ENCODE measurements at places on chromosomes 5 and 9.

DNA sequence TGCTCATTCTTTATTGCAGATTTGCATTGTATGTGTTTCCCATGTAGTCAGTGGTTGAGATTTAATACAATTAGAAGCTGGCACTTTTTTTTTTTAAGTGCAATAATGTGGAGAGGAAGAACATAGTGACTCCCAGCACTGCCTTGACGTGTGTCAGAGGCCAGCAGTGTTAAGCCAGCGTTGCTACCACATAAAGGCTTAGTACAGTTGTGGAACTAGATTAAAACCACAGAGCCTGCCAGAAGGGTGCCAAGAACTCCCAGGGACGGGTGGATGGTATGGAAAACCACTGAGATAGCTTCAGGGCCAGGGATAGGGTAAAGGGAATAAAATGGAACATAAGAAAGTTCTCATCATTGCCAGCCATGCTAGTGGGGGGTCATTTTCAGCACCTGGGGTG, 142.9 kb downstream of the TRIO start:
- DNase-seq, result no peak

DNA sequence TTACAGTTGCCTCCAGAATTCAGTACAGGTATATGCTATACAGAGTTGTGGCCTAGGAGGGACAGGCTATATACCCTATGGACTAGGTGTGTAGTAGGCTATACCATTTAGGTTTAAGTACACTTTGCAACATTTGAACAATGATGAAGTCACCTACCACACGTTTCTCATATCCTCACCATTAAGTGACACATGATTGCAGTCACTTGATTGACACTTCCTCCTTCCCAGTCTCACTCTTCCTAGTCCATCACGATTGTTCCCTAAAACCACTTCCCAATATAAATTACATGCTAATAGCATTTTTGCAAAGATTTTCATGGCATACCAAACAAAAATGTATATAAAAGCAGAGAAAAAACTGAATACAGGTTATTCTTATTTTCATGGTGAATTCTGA, 312.2 kb downstream of the EPB41L4A start:
- no peak for DNase-seq

GRCh38 chr5:73379435-73379834, 69.1 kb downstream of the FOXD1 start:
- DNase-seq, result no peak

GRCh38 chr9:78038620-78039300, 7.1 kb upstream of the GNAQ start:
- no peak for DNase-seq

DNA sequence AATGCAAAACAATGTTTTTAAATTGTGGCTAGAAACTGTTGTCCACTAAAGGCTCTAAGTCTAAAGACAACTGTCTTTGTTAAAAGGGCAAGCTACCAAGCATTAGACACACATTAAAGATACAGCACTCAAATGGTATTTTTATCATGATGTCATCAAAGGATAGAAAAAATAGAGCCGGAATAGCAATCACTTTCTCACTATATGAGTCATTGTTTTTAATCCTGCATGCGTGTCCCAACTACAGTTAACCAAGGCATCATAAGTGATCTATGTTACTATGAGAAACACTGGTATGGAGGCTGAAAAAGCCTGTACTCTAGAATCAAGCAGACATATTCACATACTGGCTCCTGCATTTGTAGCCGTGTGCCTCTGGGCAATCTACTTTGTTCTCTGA, 1.9 kb upstream of the PJA2 start:
- no peak for DNase-seq

- DNase-seq, result no peak
These were observed 59.9 kb upstream of the SPEF2 start for GRCh38 chr5:35557748-35558147.

DNA sequence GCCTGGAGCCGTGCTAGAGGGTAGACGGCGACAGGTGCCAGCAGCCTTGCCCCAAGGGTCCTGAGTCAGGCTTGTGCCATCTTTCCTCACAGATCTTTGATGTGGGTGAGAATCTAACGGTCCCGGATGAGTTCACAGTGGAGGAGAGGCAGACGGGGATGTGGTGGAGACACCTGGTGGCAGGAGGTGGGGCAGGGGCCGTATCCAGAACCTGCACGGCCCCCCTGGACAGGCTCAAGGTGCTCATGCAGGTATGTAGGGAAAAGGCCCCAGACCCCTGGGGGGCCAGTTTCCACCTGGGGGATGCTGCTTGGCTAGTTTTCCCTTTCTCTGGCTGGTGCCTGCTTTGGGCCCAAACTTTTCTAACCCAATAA, 24.0 kb downstream of the PTGES2 start:
- no peak for DNase-seq

GRCh38 chr5:127694518-127695171, 8.5 kb upstream of the CCDC192 start:
- no peak for DNase-seq

GRCh38 chr5:155087036-155087435, 73.5 kb downstream of the KIF4B start:
- DNase-seq, result no peak

GRCh38 chr9:87873607-87874303, 8.9 kb upstream of the SPATA31E1 start:
- no peak for DNase-seq

- no peak for DNase-seq
These were observed 4.0 kb upstream of the ZSWIM6 start for GRCh38 chr5:61327760-61328753.

GRCh38 chr9:94655739-94656138, 16.4 kb upstream of the FBP1 start:
- DNase-seq, result no peak

DNA sequence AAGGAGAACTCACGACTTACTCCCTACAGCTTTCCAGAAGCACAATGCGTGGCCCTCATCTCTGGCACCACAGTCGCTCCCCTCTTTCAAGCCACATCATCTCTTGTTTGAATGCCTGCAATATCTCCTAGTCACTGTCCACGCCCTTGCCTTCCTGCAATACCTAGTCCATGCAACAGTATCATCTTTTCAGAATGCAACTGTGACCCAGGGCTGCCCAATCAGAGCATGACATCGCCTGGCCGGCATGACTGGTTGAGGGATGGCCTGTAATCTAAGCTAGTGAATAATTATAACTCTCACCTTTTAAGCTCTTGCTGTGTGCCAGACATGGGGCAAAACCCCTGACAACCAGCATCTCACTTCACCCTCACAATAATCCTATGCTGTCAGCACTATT, 52.5 kb upstream of the CPEB4 start:
- DNase-seq, result no peak

GRCh38 chr5:157870837-157871834, 12.2 kb upstream of the CLINT1 start:
- DNase-seq, result no peak

- DNase-seq, result peak; percentile 71
These were observed 182.2 kb upstream of the ANKRD55 start for GRCh38 chr5:56415356-56415765.

DNA sequence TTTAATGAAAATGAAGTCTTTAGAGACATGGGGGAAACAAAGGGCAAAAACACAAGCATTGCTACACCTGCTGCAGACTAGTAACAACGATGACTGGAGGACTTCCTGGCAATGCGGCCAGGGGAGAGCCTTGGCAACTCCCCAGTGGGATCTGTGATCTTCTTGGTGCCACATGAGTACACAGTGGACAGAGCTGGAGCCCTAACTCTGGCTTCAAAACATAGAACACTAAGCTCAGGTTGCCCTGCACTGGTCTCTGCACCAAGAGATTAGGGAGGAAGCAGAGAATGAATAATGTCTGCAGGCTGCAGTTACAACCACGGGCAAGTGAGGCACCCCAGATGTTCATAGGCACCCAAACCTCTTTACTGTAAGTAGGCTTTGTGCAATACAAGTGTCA, 91.1 kb downstream of the MRPS27 start:
- no peak for DNase-seq

GRCh38 chr9:96486386-96487028, 36.5 kb downstream of the HABP4 start:
- DNase-seq, result no peak

- no peak for DNase-seq
These were observed 982.2 kb downstream of the TLE1 start for GRCh38 chr9:80707120-80707519.

DNA sequence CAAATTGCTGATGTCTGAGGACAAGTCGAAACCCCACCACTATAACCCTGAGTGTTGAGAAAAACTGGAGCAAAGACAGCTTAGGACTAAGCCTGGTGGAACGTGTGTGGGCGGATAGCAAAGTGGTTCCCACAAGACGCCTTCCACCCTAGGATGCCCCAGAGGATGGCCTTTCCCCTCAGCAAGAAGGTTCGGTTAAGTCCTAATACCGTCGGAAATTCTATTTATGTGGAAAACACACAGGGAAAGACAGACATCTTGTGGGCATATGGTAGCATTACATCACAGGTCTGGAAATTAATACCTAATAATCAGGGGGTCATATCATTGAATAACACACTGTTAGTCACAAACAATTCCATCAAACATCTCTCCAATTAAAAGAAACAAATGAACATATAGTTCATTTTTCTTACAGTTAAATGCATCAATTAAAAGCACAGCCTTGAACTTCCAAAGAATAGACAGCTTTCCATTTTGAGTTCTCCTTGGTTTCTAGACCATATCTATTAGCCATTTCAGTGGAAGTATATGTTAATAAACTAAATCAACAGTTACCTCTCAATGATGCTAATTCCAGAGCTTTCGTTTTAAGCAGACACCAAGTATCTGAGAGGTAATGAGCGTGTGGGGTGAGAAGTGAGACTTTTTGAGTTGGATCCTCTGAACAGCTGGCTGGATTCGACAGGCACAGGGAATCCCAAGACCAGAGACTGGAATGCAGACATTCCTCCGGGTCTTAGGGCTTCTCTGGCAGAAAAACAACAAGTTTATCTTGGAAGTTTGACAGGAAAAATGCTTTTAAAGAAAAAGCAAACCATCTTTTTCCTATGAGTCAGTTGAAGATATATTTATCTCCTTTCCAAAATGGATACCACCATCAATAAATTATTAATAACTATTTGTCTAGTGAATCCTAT, 2.9 kb upstream of the ICE1 start:
- no peak for DNase-seq

DNA sequence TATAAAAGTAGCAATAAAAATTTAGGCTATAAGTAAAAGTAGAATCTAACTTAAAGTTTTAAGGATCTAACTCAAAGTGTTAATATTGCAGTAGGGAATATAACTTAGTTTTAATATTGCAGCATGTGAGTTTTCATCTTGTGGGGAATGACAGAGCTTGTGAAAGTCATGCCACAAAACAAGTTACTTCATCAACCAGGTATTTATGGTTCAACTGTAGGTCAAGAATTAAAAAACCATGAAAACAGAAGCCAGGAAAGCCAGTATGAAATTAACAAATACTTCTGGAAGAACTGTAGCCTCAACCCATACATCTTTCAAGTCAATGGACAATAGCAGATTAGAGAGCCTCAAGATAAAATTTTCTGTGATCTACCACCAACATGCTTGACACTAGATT, 19.0 kb downstream of the HMGCS1 start:
- DNase-seq, result no peak

- no peak for DNase-seq
These were observed 4.1 kb upstream of the CEP120 start for GRCh38 chr5:123427281-123427680.

- no peak for DNase-seq
These were observed 172.3 kb upstream of the NREP start for GRCh38 chr5:111929261-111929660.

DNA sequence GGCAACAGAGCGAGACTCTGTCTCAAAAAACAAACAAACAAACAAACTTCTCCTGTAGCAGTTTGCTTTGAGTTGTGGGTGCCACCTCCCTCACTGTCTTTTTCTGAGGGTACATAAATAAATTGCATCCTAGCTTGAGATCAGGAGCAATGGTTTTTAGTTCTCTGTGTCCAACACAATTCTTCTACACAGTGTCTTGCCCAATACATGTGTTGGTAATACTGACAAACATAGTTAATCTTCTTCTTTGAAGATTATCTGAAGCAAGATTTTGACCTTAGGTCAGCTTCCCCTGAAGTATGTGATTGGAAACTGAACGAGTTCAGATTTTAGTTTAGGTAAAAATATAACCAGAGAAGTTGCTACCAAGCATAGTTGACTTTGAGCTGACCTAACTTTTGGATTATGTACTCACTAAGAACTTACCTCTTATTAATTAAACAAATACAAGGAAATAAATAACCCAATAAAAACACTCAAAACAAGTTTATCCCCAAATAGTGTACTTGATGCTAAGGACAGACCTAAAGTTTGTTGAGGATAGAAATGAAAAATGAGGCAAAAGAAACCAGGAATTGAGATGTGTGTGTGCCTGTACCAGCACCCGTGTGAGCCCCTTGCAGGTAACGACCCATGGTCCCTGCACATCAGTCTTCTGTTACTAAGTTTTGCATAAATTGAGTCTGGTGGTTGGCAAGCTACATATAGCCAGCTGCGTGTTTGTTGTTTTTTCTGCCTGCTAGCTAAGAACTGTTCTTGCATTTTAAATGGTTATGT, 16.2 kb downstream of the TJP2 start:
- DNase-seq, result no peak

DNA sequence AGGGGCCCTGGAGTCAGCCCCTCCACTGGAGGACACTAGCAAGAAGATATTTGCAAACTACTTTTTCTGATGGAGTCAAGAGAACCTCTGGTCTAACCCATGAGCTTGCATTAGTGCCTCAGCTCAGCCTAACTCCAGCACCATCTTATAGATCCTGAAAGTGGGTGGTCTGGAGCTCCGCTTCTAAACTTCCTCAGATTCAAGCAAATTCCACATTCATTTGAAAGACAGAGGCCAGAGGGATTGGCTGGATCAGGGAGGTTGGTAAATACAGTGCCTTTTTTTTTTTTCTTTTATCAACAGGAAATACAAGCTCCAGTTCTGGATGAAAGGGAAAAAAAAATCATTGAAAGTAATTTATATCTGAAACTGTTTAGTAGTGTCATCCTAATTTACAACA, 99.9 kb downstream of the ENC1 start:
- DNase-seq, result no peak

DNA sequence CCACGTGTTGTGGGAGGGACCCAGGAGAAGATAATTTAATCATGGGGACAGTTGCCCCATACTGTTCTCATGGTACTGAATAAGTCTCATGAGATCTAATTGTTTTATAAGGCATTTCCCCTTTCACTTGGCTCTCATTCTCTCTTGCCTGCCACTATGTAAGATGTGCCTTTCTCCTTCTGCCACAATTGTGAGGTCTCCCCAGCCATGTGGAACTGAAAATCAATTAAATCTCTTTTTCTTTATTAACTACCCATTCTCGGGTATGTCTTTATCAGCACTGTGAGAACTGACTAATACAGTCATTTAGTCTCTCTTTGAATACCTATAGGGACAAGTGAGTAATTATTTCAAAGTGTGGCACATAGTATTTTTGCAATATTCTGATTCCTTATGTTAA, 269.2 kb upstream of the SMARCA2 start:
- DNase-seq, result no peak

GRCh38 chr5:119347991-119348390, 7.8 kb upstream of the TNFAIP8 start:
- DNase-seq, result no peak

- no peak for DNase-seq
These were observed 24.1 kb downstream of the AHRR start for GRCh38 chr5:345404-346195.

- no peak for DNase-seq
These were observed 99.4 kb downstream of the TMEM174 start for GRCh38 chr5:73272351-73272750.

- DNase-seq, result no peak
These were observed 59.2 kb downstream of the NSUN2 start for GRCh38 chr5:6573651-6574101.

GRCh38 chr5:96876292-96876850, at the start of gene ERAP2:
Gene ERAP2 (plus strand): TSS chr5:96876500. CDS start chr5:96879686, 3,186 bp downstream.
- no peak for DNase-seq

- no peak for DNase-seq
These were observed 441.2 kb upstream of the ZNF462 start for GRCh38 chr9:106421772-106422171.

Data from GDM1 (cell line).